ENCODE measurements at places on chromosomes 1 and 21.

GRCh38 chr1:235286667-235287066 is 41.3 kb downstream of the ARID4B start:
- DNase-seq = no peak

GRCh38 chr1:201945157-201945556 is 1.2 kb downstream of the LMOD1 start:
- DNase-seq = peak; percentile 23

DNA sequence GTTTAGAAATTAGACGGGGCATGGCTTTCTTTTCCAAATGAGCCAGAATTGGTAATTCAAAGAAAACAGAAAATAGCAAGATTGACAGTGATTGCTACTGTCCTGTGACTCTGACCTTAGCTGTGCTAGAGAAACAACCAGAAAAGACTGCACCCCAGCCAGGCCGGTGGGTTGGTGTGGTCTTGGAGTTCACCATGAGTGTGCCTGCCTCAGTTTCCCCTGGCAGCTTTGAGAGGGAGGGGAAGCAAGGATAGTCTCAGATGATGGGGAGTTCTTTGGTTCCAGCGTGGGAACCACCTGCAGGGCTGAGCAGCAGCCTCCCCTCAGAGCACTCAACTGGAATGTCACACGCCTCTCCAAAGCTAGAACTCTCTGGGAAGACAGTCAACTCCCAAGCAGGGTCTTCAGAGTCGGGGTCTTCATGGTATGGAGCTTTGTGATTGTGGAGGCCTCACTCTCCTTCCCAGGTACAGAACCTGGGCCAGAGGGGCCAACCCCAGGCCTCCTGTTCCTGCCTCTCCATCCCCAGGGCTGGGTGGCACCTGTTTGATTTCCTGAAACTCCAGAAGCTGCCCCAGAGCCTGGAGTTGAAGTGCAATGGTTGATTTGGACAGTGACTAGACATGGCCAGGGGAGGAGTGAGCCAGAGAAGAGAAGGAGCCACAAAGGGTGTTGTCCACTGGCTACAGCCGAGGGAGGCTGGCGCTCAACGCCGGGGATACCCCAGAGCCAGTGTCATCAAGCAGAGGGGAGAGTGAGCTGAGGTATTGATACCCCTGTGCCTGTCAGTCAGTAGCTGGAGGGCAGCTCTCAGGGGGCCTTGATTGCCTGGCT is 35.7 kb downstream of the SIM2 start:
- DNase-seq = no peak

GRCh38 chr1:3708791-3709190 is 43.5 kb upstream of the CCDC27 start:
- no peak for DNase-seq

DNA sequence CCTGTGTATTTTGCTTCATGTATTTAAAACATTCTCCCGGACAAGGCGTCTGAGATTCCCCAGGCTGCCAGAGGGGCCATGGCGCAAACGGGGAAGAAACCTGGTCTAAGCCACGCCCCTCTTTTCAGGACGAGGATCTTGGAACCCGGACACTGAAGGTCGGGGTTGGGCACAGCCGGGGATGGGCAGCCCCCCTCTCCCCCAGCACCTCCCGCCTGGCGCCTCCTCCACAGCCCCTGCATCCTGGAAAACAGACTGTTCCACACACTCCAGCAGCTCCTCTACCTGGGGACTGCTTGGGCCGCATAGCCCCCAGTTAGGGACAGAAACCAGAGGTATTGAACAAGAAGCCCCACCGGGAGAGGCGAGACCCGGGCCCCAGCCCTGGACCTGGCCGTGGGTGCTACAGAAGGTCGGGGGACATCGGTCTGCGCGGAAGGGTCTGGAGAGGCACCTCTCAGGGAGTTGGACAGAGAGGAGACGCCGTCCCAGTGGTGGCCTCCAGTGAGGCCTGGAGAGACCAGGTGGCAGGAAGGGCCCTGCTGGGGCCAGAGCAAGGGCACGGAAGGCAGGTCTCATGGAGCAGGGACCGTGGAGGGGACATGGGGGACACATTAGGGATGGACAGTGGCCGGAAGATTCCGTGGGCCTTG is 5.4 kb downstream of the TP73 start:
- no peak for DNase-seq
